ENCODE measurements at places on chromosomes 3 and 15.

- no peak for DNase-seq
Observed at GRCh38 chr15:35565901-35566300, 19.9 kb upstream of the DPH6 start.

GRCh38 chr3:51680663-51681230, 9.7 kb downstream of the TEX264 start:
- no peak for DNase-seq

GRCh38 chr3:99825004-99825640, 7.5 kb downstream of the CMSS1 start:
- DNase-seq, result no peak

DNA sequence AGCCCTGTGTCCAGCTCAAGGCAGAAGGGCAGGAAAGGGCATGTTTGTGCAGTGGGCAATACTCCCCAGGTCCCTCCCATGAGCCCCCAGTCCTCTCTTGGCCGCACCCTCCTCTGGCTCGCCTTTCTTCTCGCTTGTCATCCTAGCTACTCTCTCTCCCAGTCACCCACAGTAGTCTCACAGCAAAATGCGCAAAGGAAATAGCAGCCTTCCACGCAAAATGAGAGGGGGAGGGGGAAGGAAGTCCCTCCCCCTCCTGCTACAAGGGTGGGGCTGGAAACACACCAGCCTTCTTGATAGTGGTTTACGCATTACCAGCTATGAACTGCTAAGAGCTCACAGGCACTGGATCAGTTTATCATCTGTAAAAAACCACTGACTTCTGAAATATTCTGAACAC, 83.8 kb downstream of the GADL1 start:
- DNase-seq, result no peak

- no peak for DNase-seq
Observed at GRCh38 chr3:47556351-47556750, 22.3 kb downstream of the CSPG5 start.

DNA sequence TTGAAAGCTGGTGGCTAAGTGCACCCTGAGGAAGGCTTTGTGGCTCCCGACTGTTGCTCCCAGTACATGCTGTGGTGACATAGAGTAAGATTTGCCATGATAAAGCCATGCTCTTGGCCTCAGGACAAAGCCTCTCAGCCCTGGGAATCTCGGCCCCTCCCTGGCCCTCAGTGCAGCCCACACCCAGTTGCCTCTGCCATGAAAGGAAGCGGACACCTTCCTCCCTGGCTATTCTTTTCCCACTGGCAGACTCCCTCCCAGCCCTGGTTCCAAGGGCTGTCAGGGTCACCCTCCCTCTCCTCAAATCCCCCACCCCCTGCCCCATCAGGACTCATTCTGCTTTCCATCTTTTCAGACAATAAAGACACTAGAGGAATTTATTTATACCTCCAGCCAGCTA, 119.8 kb upstream of the NEO1 start:
- no peak for DNase-seq

- peak; percentile 13 for DNase-seq
Observed at GRCh38 chr3:170307671-170308405, 49.7 kb upstream of the SKIL start.

GRCh38 chr3:64575211-64575844, 112.5 kb downstream of the ADAMTS9 start:
- DNase-seq, result no peak

DNA sequence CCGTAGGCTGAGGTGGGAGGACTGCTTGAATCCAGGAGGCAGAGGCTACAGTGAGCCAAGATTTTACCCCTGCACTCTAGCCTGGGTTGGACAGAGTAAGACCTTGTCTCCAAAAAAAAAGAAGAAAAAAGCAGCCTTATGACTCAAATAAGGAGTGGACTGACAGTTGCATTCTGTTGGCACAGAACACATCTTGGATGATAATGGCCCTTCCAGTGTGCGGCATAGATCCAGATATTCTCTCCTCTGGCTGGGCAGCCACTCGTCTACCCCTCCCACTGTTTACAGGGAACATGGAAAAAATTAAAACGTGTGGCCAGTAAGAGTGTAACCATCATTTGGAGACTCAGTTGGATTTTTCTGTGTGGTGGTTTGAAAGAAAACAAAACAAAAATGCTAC, 118.6 kb upstream of the RNF7 start:
- no peak for DNase-seq

- no peak for DNase-seq
Observed at GRCh38 chr3:55297245-55297644, 189.9 kb downstream of the WNT5A start.

DNA sequence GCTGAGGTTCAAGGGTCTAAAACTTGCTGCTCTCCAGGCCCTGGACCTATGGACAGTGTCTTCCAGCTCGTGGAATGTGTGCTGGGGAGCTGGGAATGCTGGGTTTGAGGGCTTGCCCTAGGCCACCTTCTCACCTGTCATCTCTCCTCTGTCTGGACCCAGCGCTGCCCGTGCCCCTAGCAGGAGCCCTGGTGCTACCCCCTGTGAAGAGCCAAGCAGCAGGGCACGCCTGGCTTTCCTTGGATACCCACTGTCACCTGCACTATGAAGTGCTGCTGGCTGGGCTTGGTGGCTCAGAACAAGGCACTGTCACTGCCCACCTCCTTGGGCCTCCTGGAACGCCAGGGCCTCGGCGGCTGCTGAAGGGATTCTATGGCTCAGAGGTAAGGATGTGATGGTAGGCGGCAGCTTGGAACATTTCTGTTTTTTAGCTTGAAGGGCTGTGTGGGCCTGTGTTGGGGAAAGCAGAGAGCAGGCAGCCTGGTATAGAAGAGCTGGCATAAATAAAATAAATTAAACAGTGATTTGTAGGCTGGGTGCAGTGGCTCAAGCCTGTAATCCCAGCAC, 5.1 kb downstream of the CHRD start:
- DNase-seq, result no peak

DNA sequence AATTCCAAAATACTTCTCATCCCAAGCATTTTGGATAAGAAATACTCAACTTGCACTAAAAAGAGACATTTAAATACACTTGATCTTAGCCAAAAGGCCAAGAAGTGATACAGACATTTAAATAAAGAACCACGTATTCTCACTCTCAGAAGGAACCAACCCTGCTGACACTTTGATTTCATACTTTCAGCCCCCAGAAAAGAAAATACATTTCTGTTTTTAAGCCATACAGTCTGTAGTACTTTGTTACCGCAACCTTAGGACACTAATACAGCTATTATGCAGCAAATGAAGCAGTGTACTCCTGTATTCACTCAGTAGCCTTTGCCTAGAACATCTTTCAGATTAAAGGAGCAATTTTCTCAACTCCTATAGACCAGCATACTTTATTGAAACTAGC, 86.7 kb downstream of the TBC1D5 start:
- DNase-seq, result no peak

- DNase-seq, result no peak
Observed at GRCh38 chr3:101729586-101729985, 5.2 kb downstream of the CEP97 start.

DNA sequence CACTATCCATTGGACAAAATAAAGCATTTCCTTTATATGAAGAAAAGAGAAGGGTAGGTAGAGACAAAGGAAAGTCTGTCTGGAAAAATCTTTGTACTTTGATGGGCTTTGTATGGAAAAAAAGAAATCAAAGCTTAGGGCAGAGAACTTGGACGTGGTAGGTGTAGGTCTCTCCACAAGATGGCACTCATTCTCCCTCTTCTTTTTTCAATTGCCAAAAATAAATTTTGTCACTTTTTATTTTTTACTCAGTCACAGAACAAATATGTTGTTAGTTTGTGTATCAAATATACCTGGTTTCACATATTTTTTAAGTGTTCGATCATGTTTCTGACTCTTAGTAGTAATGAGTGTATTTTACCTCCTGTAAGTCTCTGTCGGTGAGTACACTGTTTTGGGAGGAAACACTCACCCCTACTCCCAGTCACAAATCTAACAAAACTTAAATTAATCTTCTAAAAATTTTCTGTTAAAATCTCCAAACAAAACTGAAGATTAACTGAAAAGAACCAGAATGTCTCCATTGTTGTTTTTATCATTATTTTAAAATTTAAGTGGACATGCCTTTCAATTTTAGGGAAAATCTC, 415.8 kb upstream of the GOLIM4 start:
- peak; percentile 5 for DNase-seq

- no peak for DNase-seq
Observed at GRCh38 chr15:45910671-45911070, 275.8 kb downstream of the SQOR start.

- DNase-seq, result no peak
Observed at GRCh38 chr15:83496766-83497165, 49.6 kb downstream of the SH3GL3 start.

DNA sequence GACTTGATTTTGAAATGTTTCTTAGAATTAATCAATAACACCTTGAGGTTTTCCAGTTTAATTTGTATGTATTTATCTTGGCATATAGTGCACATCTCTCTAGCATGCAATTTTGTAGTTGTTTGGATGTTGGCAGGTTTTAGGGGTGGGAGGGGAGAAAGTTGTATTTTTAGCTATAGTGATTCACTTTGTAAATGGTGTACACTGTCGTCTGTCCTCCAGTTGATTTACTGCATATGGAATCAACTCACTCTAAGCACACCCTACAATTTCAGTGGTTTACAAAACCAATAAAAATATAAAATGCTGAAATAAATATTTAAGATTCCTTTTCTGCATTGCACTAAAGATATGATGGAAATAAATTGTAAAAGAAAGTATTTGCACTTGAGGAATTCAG, 199.1 kb downstream of the CDIN1 start:
- DNase-seq, result peak; percentile 82

GRCh38 chr3:158839966-158840365, 38.1 kb downstream of the MFSD1 start:
- no peak for DNase-seq

DNA sequence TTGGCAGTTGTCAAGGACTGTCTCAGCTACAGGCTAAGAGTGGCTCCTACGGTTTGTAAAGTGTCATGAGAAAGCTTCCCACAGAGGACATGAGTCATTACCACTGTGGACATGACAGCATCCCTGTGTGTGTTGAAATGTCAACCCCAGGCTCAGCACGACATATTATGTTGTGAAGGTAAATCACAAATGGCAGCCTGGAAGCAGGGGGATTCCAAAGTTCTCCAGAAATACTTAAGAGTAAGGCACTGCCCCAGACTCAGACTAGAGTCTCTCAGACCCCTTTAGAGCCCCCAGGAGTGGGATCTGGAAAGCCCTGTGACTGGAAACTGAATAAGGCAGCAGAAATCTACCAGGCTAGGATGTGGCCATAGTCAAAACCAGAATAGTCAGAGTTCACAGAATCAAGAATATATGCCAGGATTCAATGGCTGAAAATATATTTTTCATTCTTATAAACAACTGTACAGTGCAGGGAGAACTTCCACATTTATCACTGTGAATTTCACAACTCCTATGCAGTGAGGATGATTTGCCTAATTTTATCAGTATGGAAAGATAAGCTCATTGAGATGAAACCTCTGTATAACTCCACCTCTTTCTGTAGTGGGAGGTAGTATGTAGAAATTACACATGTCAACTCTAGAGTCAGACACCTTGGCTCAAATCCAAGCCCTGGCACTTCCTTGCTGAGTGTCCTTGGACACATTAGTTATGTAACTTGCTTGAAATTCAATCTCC, 237.1 kb upstream of the CFAP20DC start:
- DNase-seq, result peak; percentile 76

DNA sequence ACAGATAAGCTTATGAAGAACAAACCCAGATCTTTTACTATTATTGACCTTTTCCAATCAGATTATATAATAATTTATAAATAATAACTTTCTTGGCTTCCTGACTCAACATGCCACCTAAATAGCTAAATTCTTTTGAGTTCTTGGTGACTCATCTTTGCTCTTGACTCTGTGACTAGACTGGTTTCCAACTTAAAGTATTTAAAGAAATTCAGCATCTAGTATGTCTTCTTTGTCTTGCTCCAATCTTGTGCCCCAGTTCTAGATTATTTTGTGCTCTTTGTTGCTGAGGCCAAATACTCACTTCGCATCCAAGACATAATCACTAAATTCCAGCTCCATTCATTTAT, 483.2 kb upstream of the TBL1XR1 start:
- DNase-seq, result peak; percentile 50

- no peak for DNase-seq
Observed at GRCh38 chr3:9615003-9615628, 34.2 kb upstream of the MTMR14 start.

DNA sequence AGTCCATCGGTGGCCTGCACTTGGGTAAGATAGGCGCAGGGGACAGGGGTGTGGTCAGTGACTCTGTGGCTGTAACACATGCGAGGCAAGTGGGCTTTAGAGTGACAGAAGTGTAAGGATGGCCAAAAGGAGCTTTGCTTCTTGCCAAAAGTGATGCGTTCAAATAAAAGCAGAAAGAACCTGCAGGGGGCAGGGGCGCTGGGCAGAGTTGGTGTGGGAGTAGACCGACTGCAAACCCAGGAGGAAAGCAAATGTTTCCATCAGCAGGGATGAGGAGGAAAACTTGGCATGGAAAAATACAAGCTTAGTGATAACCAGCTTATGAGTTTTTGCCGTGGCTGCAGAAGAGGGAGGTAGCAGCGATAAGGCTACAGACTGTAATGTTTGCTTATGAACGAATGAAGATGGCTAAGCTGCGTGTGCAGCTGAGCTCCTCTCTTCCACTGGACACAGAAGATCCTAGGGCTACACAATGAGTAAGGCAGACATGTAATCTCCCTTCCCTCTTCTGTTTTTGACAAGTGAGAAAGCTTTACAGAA, 149.4 kb downstream of the WNT5A start:
- no peak for DNase-seq

DNA sequence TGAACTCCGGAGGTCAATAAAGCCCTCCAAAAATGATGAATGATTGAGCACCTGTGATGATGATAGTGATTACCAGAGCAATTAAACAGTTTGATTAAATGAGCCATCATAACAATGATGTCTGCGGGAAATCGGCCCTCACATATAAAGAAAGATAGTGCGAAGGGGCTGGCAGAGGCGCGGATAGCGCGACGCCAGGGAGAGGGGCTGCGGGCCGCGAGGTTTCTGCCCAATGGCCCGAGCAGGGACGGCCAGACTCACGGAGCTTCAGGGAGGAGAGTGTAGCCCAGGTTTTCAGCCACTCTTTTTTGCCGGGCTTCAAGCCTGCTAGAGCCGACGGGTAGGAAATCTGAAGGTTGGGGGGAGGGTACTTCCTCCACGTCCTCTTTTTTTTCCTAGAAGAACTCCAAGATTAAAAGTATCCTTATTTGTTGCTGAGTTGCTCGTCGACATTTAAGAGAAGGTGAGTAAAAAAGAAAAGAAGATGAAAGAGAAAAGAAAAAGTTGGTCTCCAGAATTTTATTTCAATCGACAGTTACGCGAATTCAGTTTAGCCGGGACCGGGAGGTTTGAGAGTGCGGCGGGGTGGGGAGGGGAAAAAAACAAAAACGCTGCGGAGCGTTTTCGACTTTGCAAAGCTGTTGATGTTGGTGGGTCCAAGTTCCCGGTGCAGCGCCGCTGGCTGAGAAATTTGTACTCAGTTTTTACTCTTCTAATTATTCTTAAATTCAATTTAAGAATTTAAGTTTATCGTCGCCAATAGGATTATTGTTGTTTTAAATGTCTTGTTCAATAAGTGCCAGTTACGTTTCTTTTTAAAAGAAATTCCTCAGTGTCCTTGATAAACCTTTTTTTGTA, 2.2 kb upstream of the MEIS2 start:
- no peak for DNase-seq
